ENCODE measurements at places on chromosomes 1 and 21.

DNA sequence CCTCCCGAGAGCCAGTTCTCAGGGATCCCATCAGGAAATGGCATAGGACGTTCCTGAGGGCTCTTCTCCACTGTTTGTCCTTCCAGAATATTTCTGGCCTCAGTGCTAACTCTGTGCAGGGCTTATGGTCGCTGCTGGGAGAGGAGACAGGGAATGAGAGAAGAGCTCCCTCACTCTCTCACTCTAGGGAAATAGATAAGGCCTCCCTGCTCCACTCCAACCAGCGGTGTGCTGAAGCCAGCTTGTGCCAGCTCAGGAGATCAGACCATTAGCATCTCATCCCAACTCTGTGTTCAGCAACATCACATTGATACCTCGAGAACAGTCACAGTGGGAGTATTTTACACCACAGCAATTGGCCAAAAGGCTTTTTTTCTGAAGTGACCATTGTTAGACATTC is 49.2 kb upstream of the ZC3H12A start:
- no peak for DNase-seq

- DNase-seq, result no peak
Measured at GRCh38 chr21:46007492-46007868, 25.9 kb downstream of the COL6A1 start.

GRCh38 chr1:59554011-59554663 is 257.2 kb downstream of the FGGY start:
- DNase-seq, result no peak

DNA sequence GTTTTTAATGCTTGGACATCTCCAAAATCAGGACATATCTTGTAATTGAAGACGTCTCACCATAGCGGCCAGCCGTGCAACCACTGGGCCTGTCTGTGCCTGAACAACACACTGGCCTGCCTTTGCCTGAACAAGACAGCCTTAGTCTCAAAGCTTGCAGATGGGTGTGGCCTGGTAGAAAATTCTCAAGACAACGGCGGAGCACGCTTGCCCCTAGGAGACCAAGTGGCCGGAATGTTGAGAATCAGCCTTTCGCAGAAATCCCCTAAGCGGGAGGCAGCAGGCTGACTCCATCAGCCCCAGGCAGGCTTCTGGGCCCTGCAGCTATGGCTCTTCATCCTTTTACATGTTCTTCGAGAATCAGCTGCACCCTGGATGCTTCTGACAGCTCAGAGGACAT is 98.0 kb upstream of the C1orf174 start:
- DNase-seq, result no peak

DNA sequence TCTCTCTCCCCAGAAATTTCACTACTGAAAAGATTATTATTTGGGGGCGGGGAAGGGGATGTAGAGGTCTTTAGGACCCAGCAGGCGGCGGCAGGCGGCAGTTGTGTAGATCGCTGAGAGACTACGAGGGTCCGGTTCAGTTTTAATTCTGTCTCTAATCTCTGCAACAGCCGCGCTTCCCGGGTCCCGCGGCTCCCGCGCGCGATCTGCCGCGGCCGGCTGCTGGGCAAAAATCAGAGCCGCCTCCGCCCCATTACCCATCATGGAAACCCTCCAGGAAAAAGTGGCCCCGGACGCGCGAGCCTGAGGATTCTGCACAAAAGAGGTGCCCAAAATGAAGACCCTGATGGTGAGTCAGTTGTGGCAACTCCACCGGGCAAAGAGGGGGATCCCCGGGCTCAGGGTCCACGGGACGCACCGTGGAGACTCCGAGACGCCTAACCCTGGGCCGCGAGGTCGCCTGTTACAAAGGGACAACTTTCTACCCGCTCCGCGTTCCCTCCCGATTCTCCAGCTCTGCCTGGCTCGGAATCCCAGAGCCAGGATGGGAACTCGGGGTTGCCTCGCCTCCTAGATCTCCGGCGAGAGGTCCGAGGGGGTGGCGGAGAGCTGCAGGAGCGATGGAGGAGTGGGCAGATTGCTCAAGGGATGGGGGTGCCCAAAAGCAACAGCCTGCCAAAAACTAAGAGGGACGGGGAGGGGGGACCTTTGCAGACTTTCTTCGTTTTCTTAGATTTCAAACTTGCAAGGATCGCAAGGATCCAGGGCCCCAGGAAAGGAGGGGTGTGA is at the start of gene ST6GALNAC5:
TSS of gene ST6GALNAC5 (plus strand) at position 139 of the 789 bp plus-strand sequence.
- peak; percentile 8 for DNase-seq

DNA sequence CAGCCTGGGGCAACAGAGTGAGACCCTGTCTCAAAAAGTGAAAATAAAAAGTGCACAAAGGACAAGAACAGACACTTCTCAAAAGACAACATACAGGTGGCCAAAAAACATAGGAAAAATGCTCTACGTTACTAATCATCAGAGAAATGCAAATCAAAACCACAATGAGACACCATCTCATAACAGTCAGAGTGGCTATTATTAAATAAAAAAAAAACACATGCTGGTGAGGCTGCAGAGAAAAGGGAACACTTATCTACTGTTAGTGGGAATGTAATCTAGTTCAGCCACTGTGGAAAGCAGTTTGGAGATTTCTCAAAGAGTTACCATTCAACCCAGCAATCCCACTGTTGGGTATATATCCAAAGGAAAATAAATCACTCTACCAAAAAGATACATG is 173.2 kb downstream of the SMYD3 start:
- no peak for DNase-seq

DNA sequence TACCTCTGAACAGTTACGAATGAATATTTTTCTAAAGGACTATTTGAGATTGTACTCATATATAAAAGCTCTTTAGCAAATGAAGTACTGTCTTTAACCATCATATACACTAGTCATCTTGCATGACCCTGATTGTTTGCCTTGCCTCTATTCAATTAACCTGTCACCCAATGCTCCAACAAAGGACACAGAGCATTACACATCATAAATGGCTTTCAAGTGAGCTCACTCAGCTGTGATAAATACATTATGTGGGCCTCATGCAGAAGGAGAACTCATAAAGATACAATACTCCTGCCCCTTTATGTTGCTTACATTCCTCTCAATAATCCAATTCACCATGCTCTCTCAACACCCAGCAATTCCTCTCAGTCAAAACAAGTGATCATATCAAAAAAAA is 993.0 kb upstream of the PRMT6 start:
- DNase-seq, result no peak

DNA sequence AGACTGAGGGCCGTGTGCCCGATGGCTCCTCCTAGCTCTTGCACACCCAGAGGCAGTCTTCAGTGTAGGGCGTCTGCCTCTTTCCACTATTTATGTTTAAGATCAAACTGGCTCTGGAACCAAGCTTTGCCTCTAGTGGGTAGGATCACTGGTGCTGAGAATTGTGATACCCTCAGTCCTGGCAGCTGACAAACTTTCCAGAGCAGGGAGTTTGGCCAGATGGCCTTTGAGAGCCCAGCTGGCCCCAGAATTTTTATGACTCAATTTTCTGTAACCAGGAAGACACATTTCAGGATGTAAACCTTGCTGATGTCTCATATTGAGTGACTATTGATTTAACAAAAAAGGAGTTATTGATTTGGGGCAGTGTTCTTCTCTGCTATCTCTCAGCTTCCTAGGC is 6.7 kb downstream of the COQ8A start:
- no peak for DNase-seq

DNA sequence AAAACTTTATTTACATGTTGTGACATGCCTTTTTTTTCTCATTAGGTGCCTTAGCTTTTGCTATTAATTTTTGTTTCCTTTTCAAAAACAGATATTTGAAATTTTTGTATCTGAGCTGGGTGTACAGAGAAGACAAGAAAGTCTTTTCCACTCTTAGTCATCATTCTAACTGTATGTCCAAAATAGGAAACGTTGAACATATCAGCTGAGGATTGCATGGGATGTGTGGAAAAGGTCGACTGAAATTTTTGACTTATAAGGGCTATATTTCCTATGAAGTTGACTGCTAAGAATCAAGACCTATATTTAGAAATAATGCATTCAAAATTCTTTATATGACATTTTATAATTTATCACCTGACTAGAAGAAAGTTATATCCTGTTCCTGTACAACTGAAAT is 270.0 kb upstream of the ZRANB2 start:
- peak; percentile 83 for DNase-seq

GRCh38 chr1:60865166-60865565 is 217.2 kb upstream of the NFIA start:
- DNase-seq, result no peak

DNA sequence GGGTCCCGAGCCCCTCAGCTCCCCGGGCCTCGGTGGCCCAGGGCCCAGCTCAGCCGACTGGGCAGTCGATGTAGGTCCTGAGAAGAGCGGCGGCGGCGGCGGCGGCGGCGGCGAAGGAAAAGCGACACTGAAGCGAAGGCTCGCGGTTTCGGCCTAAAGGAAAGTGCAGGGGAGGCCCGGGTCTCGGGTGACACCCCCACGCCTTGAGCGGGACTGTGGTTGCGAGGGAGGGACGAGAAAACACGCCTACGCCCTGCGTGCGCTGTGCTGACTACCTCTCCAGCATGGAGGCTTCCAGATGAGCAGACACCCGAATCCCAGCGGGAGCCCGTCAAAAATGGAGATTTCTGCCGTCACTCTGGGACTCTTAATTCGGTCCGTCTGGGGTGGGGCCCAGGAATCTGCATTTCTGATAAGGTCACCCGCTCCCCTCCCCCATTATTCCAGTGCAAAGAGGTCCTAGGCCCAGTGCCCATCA is 31.2 kb downstream of the DNTTIP2 start:
- DNase-seq, result peak; percentile 71

DNA sequence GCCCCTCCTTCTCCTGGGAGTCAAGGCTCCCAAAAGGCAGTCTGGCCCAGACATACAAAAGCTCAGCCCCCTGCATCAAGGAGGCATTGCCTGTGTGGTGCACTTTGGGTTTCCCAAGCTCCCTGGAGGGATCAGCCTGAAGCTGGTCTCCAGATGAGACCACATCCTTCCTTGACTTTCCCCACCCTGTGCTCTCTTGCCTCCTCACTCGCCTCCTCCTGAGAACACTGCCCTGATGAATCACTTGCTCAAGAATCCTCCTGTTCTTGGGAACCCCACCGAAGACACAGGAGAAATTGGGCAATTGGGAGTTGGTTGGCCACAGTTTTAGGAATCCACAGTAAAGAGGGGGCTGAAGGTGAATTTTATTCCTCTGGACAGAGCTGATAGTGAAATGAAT is 34.8 kb upstream of the LYST start:
- DNase-seq, result peak; percentile 31

- no peak for DNase-seq
Measured at GRCh38 chr21:45893740-45894449, 87.7 kb upstream of the COL6A1 start.

- no peak for DNase-seq
Measured at GRCh38 chr21:43277481-43278351, 108.9 kb downstream of the CRYAA start.

GRCh38 chr1:14598498-14599182 is at the start of gene KAZN:
Gene KAZN (plus strand): TSS chr1:14598685.
- DNase-seq, result no peak

DNA sequence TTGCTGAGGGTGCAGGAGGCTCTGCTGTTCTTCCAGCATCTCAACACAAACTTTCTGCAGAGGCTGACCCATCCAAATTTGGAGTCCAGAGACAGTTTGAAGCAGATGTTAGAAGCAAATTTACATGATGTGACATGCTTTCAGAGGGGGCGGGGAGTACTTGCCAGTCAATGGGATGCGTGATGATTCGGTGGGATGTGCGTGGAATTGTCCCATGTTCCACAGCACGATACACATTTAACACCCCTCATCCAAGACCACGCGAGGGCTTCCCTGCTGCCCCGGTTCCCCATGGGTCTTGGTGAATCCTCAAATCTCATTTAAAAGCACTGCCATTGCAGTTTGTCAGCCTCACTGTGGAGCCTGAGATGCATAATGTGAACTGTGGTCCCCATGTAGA is 78.6 kb upstream of the TLR5 start:
- DNase-seq, result no peak

- DNase-seq, result peak; percentile 6
Measured at GRCh38 chr1:247576514-247576913, 11.6 kb upstream of the OR2G2 start.

DNA sequence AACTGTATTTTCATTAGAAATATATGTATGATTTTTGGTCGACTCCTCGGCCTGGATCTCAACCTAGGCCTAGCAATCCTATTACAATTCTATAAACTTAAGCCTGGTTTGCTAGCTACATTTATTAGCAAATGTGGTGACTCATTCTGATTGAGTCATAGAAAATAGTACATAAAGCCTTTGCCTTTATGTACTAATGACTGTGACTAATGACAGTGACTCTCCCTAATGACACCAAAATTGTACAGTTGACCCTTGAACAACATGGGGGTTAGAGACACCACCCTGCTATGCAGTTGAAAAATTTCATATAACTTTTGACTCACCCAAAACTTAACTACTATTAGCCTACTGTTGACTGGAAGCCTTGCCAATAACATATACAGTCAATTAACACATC is 78.9 kb downstream of the CLEC20A start:
- peak; percentile 67 for DNase-seq

DNA sequence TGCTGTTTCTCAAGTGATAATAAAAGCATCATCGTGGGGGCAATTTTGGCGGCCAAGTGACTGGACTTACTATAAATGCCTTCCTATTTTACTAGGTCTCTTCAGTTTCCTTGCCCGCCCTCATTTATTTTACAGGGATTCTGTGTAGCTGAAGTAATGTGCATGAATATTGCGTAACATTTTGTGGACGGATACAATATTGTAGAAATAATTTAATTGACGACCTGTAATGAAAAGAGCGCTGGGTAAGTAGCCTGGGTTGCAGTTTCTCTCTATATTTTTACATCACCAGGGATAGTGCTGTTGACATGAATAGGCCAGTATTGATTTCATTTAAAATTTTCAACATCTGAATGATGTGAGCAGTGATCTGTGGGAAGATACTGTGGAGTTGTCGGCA is 28.1 kb upstream of the LMO4 start:
- DNase-seq, result no peak

GRCh38 chr1:51247022-51247421 is 10.9 kb downstream of the RNF11 start:
- DNase-seq, result no peak

DNA sequence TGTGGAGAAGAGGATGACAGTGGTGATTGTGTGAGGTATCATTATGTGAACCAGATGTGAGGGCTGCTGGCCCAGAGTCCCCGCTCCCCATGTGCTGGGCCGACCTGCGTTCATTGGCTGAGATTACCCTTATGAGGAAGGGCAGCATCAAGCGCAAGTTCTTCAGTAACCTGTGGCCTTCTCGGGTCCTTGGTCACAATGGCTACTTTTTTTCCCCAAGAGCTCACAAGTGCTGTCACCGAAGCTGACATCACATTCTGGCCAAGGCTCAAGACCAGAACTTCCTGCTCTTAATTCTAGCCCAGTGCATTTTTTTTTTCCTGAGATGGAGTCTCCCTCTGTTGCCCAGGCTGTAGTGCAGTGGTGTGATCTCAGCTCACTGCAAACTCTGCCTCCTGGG is 262.9 kb downstream of the RHOU start:
- no peak for DNase-seq

DNA sequence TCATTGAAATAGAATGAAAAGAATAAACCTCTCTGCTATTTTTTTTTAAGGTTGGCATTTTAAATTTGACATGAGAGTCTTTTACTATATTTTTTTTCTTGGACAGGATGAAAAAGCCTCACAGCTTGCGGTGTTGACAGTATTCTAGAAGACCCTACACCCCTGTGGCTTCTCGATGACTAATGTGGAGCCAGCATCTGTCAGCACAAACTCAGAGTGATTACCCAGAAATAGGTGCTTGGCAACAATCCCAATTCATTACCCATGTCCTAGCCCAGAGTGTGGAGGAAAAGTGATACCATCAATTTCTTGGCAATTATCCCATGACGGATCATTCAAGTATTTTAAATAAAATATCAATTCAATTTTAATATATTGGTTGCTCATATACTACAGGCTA is 186.8 kb upstream of the MAP1LC3C start:
- DNase-seq, result no peak

GRCh38 chr1:47449822-47450552 is 12.1 kb downstream of the FOXD2 start:
- DNase-seq, result no peak
